ENCODE measurements at places on chromosomes 3 and 15.

DNA sequence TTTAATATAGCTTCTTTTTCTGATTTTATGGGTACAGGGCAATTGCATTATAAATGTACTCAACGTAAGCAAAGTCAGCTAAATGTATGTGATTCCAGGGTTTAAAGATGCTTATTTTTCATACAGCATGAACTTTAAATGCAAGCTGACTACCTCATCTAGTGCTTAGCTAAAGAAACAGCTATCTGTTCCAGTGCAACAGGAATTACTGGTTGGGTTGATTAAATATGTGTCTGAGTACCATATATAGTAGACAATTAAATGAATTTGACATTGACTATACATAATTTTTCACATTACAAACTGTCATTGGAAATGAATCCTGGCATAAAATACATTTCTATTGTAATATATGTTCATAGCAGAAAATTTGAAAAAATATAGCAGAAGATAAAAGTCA, 26.3 kb upstream of the SV2B start:
- no peak for DNase-seq

GRCh38 chr15:71899674-71900073, 89.3 kb downstream of the NR2E3 start:
- no peak for DNase-seq

GRCh38 chr3:5690904-5691532, 503.5 kb downstream of the EDEM1 start:
- no peak for DNase-seq

DNA sequence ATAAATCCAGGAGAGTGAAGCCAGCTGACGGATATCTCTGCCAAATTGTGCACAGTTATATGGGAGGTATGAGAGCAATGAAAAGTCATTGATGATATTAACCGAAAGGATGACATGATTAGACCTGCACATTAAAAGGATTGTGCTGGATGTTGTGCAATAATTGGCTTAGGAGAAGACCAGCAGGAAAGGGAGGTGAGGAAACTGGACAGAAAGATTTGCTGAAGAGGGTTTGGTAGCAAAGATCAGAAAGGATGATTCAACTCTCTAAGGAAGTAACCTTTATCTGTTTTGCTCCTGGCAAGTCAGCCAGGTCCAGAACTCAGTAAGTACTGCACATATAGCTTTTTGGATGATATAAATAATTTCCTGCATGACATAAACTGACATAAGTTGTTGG, 704.7 kb downstream of the GRM7 start:
- no peak for DNase-seq

- no peak for DNase-seq
Measured at GRCh38 chr3:57065588-57065987, 5.1 kb downstream of the SPATA12 start.
